ENCODE measurements at places on chromosomes 7 and 10.
A peak's percentile ranks its signal among the peaks of the same experiment; 100 is the strongest.

GRCh38 chr7:54546081-54546985, 4.2 kb downstream of the VSTM2A start:
- no peak for DNase-seq

DNA sequence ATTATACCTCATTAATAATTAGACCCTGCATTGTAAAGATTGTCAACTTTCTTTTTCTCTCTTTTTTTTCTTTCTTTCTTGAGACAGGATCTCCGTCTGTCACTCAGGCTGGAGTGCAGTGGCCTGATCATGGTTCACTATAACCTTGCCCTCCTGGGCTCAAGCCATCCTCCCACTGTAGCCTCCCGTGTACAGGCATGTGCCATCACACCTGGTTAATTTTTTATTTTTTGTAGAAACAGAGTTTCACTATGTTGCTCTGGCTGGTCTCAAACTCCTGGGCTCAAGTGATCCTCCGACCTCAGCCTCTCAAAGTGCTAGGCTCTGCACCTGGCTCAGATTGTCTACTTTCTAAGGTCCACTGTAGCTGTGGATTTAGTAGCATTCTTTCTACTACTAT, 50.7 kb downstream of the MDFIC start:
- no peak for DNase-seq

GRCh38 chr10:72690071-72690755, 1.7 kb upstream of the MCU start:
- DNase-seq, result no peak

DNA sequence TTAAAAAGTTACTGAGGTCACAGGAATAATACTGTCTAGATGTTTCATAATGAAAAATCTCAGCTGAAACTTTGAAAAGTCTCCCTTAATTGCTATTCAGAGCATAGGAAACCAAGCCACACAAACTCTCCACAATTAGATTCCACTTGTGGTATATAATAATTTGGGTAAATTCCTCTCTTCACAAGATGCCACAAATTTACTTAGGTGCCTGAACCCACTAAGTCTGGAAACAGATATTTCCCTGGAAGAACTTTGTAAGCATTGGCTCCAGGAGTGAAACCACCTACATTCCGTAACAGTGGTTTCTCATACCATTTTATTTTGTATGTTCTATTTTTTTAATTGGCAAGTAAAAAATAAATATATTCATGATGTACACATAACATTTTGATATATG, 493.4 kb downstream of the SEMA3D start:
- DNase-seq, result no peak

DNA sequence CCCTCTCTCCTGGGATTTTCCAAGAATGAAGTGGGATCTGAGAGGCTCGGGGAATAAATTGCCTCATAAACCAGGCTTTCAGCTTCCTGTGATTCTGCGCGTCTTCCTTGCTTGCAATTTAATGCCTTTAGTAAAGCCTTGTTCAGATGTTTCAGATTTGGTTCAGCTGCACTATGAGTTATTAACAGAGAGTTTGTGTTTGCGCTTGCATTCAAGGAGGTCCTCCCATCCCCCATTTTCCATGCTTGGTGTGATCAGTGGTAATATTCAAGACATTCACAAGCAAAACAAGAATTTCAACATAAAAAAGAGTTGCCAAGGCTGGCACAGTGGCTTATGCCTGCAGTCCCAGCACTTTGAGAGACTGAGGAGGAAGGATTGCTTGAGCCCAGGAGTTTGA, 1068.9 kb downstream of the TYW1 start:
- no peak for DNase-seq

- no peak for DNase-seq
Measured at GRCh38 chr7:134710511-134710853, 63.8 kb downstream of the BPGM start.

DNA sequence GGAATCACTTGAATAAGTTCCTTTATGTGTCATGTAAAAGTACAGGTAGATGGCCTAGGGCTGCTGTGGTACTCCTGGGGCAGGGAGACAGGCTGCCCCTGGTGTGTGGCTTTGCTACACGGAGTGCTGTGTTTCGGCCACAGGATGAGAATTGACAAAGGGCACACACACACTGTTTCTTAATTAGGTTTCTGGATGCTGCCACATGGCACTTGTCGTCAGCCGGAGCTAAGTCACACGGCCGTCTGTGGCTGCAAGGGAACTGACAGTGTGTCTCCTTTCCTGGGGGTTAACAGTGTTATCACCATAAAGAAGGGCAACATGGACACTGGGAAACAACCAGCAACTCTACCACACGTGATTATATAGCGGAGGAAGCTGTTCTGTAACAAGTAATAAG, 55.7 kb upstream of the CREB5 start:
- no peak for DNase-seq

DNA sequence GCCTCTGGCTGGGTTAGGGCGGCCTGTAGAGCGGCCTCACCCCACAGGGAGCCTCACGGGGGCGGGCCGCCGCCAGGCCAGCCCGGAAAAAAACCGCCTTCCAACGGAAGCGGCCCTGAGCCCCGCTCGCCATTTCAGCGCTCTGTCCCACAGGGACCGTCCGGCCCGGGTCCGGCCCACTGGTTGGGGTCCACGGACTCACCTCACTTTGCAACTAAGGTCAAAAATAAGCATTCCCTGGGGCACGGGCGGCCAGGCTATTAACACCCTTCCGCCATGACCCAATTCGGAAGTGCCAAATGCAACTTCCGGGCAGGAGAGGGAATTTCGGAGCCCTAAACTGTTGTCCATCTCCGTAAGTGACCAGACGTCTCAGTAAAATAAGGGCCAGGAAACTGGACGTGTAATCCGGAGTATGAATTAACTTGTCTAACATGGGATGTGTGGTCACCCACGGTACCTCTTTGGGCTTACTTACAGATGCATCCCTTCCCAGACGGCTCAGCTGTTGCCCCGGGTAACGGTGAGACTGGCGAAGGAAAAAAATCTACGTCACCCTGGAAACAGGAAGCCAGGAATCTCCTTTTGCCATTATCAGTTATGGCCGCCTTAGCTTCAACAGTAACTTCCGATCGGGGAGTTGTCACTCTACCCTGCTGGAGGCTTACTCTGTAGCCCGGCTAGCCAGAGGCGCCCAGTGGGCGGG, at the start of gene BBIP1:
Gene BBIP1 (minus strand): TSS at position 538 of the 706 bp plus-strand sequence. CDS start 1,023 bp downstream, outside the sequence.
- no peak for DNase-seq

DNA sequence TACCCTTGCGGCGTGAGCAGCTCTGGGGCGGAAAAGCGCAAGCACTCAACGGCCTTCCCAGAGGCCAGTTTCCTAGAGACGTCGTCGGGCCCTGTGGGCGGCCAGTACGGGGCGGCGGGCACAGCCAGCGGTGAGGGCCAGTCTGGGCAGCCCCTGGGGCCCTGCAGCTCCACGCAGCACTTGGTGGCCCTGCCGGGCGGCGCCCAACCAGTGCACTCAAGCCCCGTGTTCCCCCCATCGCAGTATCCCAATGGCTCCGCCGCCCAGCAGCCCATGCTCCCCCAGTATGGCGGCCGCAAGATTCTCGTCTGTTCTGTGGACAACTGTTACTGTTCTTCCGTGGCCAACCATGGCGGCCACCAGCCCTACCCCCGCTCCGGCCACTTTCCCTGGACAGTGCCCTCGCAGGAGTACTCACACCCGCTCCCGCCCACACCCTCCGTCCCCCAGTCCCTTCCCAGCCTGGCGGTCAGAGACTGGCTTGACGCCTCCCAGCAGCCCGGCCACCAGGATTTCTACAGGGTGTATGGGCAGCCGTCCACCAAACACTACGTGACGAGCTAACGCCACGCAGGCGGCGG, 12.6 kb downstream of the TRIM8 start:
- no peak for DNase-seq

- DNase-seq, result no peak
Measured at GRCh38 chr10:97195706-97196222, 10.0 kb upstream of the SLIT1 start.

DNA sequence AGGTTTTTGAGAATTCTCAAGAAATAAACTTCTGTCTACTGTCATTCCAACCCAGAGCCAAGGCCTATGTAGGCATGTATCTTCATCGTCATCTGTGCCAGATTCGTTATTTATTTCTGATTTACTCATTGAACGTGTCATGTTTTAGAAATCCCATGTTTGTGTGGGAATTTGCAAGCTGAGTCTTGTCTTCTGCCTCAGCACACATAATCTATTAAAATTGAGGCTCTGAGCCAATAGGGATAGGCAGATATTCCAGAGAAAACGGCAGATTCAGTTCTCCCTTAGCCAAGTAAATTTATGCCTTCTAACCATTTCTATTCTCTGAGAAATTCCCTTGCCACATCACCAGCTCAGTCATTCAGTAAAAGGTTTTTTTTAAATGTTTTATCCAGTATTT, 444.6 kb downstream of the REEP3 start:
- no peak for DNase-seq

DNA sequence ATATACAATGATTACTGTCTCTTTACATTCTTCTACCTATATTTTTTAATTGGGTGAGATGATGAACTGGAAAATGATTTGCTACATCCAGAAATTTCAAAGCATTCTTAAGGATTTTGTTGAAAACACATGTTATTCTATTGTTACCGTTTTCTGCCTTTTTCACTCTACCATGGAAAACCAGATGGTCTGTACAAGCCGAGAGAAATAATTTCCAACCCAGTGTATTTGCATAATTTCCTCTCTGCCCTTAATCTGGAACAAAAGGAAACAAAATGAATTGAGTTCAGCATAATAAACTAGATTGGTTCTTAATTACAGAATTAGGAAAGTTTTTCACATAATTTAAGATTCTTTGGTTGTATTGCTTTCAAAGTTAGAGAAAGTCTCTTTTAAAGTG, 211.2 kb downstream of the CACNB2 start:
- no peak for DNase-seq

GRCh38 chr7:86708031-86708680, 64.4 kb downstream of the GRM3 start:
- DNase-seq, result no peak

DNA sequence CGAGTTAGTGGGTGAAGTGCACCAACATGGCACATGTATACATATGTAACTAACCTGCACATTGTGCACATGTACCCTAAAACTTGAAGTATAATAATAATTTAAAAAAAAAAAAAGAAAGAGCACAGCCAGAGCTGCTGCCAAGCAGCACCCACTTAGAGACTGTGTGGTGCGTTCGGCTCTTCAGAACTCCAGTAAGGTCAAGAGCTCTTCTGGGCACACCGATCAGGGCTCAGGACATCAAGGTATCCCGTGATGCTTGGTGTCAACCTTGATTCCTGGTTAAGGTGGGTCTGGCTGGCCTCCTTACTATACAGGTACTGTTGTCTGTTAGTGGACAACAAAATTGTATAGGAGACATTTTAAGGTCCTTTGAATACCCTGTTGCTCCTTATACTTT, 385.7 kb upstream of the AKR1E2 start:
- no peak for DNase-seq

DNA sequence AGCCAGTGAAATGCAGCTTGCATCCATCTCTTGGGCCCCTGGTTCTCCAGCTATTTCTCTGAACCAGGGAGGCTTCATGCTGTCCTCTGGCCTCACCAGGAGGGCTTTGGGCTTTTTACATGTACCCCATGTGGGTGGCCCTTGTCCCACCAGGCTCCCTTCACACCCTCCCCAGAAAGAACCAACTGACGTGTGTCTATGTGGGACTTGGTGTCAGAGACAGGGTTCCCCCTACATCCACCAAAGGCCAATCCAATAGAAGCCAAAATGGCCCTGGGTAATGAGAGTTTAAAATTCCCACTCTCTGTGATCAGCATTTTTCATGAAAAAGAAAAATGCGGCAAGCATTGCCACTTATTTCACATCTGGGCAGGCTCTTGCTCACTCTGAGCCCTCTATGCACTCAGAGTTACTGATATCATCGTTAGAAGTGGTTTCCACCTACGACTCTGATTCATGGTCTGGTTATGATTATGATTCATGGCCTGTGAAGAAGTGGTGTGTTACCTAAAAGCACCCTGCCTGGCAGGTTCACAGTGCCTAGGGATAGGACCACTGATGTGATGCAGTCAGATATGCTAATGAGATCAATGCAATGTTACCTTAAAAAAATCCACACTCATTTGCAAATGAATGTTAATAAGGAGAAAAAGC, 133.5 kb downstream of the BUB3 start:
- no peak for DNase-seq

DNA sequence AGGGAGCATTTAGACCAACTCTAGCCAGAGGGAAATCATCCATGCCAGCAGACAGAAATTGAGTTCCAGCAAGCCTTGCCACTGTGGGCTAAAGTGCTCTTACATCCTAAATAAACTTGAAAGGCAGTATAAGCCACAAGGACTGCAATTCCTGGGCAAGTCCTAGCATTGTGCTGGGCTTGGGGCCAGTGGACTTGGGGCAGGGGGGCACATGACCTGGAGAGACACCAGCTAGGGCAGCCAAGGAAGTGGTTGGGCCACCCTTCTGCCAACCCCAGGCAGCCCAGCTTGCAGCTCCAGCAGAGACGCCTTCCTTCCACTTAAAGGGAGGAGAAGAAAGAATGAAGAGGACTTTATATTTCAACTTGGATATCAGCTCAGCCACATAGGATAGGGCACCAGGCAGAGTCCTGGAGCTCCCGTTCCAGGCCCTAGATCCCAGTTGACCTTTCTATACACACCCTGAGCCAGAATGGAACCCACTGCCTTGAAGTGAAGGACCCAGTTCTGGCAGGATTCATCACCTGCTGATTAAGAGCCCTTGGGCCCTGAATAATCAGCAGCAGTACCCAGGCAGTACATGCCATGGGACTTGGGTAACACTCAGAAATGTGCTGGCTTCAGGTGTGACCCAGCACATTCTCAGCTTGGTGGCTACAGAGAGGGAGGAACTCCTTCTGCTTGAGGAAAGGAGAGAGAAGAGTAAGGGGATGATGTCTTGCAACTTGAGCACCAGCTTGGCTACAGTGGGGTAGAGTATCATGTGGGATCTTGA, 153.0 kb downstream of the GNAI1 start:
- DNase-seq, result no peak

DNA sequence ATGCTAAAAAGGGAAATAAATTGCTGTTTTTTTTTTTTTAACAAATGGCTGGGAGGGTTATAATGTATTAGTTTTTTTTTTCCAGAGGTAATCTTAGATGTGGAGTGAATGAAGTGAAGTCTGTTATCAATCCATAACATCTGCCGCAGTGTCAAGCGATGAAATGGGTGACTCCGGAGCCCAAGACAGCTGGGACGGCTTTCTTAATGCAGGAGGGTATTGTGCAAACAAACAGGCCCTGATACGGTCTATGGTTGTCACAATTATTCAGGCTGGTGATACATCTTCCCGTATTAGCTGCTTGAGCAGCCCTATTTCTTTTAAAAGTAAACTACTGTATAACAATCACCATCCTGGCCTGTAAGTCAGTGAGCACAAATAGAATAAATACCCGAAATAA, 1231.2 kb downstream of the GATA3 start:
- no peak for DNase-seq

GRCh38 chr7:122849957-122850328, 36.3 kb downstream of the CADPS2 start:
- no peak for DNase-seq

- no peak for DNase-seq
Measured at GRCh38 chr10:8898745-8899330, 844.4 kb downstream of the GATA3 start.

- DNase-seq, result peak; percentile 36
Measured at GRCh38 chr10:70255329-70256299, 22.4 kb upstream of the PPA1 start.

- DNase-seq, result no peak
Measured at GRCh38 chr10:133117036-133117687, 29.4 kb downstream of the ADGRA1 start.
